SW 1271 (cell line): ENCODE measurements at places on chromosomes 5 and 9.

DNA sequence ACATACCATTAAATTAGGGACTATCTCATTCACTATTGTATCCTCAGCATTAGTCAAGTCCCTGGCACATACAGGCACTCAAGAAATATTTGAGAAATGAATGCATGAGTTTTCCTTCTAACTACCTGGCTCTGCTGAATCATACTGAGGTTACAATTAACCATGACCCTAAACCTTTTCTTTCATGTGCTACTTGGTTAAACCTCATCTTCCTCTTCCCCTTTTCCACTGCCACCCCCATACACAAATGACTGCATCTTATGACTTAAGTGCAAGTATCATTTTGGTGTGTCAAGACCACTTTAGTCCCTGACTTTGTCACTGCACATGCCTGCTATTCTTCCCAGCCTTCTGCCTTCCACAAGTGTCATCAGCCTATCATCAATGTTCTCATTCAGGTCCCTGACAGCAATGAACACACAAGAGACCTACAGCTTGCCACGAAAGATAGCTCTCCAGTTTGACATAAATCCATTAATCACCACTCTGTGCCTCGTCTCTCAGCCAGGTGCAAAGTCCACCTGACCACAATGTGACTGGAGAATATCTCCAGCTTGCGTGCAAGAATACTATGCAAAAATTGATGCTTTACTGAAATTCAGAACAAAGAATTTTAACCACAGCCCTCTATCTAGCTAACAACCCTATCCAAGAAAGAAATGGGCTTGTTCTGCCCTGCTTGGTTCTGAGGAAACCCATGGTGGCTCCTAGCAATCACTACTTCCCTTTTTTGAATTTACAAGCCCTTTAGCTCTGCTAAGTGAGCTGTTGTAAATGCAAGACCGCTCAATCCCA is 74.5 kb downstream of the MAPKAP1 start:
- peak; percentile 27 for DNase-seq

- DNase-seq = no peak
These were observed 73.8 kb downstream of the AMBP start for GRCh38 chr9:114004221-114004716.

DNA sequence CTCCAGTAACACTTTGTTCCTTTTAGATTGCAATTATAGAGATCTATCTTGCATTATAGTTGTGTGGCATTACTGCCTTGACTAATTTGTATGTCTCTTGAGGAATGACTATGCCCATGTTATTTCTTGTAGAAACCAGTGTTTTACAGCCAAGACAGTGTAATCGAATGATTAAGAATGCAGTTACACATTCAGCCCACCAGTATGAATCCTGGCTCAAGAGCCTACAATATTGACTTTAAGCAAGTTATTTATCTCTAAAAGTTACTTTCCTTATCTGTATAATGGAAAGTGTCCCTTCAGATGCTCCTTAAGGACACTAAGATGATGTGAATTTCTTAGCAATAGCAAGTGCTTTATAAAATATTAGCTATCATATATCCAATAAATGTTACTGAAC is 9.7 kb upstream of the SNX24 start:
- DNase-seq = no peak

- no peak for DNase-seq
These were observed 87.8 kb upstream of the CPEB4 start for GRCh38 chr5:173800340-173800739.

DNA sequence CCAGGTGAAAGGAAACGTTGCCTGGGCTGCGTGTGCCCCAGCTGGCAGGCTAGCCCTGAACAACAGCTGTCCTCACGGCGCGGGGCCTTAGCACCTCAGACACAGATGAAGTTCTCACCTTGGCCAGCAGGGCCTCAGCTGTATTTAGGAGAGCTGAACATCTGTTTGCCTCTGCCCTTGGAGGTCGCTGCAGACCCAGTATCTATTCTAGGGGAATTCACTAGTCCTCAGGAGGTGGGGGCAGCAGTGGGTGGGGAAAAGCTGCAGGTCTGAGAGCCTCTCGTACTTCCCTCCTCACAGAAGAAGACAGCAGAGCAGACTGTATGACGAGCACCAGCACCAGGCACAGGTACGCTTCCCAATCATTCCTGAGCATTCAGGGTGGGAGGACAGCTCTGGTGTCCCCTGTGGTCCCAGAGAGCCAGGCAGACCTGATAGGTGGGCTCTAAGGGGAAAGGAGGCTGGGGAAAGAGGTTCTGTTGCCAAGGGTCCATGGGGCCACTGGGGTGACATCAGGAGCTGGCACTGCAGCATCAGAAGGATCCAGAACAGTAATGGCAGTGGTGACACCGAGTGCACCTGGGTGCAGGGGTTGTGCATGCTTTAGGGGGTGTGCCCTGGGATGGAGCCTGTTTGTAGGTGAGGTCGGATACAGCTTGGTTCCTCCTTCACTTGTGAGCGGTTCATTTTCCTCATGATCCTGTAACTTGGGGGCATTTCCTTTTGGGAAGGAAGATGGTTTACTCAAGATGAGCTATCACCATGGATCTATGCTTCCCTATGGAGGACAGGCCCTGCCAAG is 13.8 kb downstream of the CD74 start:
- DNase-seq = no peak
